ENCODE measurements at places on chromosomes 1 and 21.
A peak's percentile ranks its signal among the peaks of the same experiment; 100 is the strongest.

DNA sequence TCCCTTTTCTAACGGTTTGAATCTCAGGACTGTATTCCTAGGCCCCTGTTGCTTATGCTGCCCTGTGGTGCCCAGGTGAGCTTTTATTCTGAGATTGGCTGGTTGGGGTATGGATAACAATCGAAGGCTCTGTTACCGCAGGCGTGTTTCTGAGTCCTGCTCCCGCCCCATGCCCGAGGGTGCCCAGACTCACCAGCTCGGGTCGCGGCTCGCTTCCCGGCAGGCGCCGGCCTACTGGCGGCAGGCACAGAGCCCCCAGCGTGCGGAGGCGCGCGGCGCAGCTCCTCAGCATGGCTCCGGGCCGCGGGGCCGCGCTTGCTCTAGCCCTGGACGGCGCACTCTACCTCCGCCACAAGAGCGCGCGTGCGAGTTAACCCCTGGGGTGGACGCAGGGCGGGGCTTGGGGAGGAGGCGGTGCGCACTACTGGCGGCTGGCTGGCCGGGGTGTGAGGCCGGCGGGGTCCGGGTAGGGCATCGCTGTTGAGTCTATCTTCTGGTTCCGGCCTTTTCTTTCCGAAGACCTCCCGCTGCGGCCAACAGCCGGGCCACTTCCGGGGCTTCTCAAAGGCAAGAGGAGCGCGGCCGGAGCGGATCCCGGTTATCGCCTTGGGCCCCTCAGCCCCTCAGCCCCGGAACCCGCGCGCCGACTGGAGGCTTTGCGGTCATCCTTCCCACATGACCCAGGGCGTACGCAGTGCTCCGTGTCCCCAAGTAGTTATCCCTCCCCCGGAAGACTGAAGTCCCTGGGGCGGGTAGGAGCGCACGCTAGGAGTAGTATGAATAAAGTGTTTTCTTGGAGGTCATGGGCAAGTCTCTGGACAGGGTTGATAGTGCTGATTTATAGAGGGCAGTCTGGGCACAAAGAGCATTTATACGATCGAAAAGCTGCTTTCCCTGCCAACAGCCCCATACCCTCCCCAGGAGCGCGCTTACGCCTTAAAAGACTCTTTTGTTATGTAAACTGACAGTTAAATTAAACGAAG is at the start of gene THEM4:
Gene THEM4, minus strand, starts transcription at position 345 of the 983 bp plus-strand sequence. Its CDS starts 53 bp downstream, at position 292.
- DNase-seq = peak; percentile 99

- no peak for DNase-seq
Observed at GRCh38 chr1:104830534-104830933, 1080.8 kb downstream of the AMY1C start.

DNA sequence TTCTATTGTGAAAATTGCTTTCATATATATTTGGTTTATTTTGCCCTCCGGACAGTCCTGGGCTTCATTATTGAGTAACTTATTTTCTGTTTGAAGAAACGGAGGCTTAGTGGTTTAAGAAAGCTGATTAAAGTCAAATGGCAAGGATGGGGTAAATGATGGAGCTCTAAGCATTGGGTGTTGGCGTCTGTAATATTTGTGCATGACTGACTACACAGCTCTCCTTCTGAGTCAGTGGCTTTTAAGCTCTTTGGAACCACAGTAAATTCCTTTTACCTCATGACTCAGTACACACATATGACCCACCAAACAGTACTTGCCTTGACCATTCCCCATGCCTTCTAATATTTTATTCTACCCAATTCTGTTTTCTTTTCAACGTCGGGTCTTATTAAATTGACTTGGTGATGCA is 21.0 kb downstream of the B3GALT5 start:
- peak; percentile 94 for DNase-seq

- DNase-seq = no peak
Observed at GRCh38 chr1:121445679-121446078, 260.9 kb downstream of the SRGAP2C start.

DNA sequence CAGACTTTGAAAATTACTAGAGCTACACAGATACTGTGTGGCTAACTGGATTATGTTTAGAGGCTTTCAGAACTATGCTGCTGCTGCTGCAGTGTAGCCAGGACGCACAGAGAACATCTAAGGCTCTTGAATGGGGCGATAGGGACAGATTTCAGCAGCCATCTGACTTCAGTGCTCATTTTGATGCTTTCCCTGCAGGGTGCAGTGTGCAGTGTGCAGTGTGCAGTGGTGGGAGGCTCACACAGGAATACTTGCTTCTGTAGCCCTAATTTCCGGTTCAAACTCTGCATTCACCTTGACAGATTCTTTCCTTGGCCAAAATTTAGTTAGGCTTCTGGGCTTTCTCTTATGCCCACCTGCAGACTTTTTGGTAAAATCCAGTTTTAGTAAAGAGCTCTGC is 7.7 kb downstream of the METTL18 start:
- DNase-seq = no peak

GRCh38 chr1:211336775-211337174 is 10.1 kb downstream of the TRAF5 start:
- no peak for DNase-seq

DNA sequence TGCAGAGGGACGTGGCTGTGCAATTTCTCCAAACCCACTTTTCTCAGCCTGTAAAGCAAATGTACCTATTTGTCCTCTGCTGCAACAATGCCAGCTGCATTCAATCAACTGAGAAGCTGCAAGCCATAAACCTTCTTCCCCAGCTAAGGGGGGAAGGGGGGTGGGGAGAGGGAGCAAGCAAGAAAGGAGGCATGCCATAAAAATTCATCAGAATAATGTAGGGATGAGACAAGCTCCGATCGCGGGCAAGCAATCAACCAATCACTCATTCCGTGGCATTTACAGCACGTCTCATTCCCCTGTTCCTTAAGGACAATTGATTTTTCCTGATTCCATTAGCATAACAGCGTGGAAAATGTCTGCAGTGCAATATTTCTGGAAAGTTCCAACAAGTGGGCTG is 144.8 kb downstream of the DMRTA2 start:
- DNase-seq = no peak

- no peak for DNase-seq
Observed at GRCh38 chr1:36414384-36414783, 16.7 kb upstream of the LSM10 start.

DNA sequence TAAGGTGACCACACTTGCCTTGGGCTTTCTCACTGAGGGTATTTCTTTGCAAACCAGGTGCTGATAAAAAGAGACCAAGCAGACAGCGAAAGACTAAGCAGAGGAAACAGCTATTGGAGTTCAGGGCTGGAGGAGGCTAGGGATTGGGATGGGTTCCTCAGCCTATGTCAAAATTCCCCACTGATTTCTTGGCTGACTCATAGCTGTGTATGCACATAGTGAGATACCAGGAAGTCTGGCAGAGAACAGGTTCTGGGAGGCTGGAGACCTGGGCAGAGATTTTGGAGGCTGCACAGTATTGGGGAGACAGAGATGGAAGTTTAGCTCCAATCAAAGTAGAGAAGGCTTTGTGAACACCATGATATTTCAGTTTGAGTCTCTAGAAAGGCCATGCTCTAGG is 25.3 kb downstream of the YARS1 start:
- peak; percentile 59 for DNase-seq

DNA sequence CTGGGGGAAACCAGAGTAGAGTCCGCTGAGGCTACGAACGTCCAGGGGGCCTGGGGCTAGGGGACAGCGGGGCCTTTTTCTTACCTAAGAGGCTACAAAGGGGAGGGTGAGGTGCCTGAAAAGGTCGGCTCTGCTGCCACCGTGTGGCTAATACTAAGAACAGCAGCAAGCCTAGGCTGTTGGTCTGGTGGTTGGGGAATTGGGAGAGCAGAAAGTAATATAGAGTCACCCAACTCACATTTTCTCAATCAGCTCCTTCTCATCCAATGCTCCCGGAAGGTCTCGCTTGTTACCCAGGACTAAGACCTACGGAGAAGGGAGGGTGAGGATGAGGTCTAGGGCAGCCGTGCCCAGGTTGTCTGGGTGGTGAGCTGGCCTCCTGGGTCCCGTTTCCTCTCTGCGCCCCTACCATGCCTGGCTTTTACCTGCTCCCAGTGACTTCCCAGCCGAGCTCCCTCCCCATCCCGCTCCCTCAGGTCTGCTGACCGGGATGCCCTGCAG is 9.3 kb downstream of the ARL8A start:
- DNase-seq = peak; percentile 91

GRCh38 chr1:168032029-168032428 is 95.2 kb upstream of the MPC2 start:
- DNase-seq = no peak

DNA sequence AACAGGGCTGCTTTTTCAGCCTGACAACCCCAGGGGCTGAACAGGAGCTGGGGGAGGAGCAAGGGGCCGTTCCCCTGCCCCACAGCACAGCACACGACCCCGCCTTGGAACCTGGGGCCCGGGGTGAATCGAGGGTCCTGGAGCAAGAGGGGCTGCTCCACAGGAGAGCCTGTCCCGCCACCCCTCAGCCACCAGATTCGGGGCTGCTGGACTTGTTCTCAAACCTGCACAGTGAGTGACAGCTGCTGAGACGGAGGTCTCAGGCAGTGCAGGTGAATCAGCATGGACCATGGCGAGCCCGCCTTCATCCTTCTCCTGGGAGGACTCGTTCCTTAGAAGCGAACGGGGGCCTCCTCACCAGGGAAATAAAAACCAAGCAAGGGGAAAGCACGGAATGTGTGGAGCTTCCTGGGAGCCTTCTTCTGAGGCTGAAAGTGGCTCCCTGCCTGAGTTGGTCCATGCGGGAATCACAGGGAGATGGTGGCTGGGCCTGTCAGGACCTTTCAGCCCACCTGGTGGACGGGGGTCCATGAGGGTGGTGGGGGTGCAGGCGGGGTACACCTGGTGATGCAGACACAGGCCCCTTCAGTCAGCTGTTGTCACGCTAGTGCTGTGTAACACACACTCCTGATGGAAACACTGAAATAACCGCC is 125.4 kb downstream of the SIK1 start:
- no peak for DNase-seq

DNA sequence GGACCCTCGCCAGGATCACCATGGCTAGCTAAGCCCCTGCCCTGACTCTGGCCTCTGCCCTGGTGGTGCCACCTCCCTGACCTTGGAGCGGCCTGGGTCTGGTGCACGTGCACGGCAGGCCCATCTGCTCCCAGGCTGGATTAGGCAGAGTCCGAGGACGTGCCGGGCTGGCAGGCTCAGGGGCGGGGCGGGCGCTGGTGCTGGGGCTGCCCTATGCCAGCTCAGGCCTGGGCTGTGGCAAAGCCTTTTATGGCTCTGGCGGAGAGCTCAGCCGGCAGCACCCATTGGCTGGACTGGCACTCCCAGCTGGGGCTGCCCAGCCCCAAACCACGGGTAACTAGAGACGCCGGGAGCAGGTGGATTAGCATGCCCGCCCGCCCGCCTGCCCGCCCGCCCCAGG is 17.1 kb upstream of the EDN2 start:
- no peak for DNase-seq

- DNase-seq = no peak
Observed at GRCh38 chr1:66439031-66439740, 94.8 kb upstream of the SGIP1 start.

GRCh38 chr1:221169447-221169889 is 290.2 kb downstream of the HLX start:
- peak; percentile 6 for DNase-seq

DNA sequence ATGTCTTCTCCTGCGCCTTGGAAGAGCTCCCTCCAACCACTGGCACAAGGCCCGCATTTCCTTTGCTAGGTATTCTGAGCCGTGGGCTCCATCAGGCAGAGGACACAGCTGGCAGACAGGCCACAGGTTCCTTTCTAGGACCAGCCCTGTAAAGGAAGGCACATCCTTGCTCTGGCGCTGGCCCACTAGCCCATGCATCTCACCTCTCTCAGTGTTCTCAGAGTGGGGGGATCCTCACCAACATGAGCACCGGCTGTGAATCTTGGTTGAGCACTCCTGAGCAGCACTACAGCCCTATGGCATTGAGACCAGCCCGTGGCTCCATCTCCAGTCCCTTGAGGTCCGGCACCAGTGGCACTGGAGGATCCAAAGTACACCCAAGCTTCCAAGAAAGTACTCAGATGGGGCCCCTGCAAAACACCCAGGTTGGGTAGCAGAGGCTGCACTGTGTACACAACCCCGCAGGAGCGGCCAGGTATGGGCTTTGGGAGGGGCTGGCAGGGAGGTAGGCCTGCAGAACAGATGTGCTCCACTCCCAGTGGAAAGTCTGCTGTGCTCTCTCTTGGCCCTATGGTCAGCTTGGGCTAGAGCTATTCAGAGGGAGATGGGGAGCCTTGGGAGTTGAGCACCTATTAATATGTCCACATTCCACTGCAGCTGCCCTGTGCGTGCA is 47.1 kb upstream of the PLPPR5 start:
- DNase-seq = no peak

- peak; percentile 51 for DNase-seq
Observed at GRCh38 chr1:68116643-68117235, 66.3 kb upstream of the DIRAS3 start.
